ENCODE measurements at places on chromosomes 16 and 17. TPM values are rescaled to one million over a fixed set of nuclear protein-coding genes. Genes with fewer than 3 reads are reported as not detected.

- no peak for DNase-seq
These were observed 10.2 kb downstream of the GP2 start for GRCh38 chr16:20317117-20317516.

Gene SLC16A11
- not detected for total RNA-seq

DNA sequence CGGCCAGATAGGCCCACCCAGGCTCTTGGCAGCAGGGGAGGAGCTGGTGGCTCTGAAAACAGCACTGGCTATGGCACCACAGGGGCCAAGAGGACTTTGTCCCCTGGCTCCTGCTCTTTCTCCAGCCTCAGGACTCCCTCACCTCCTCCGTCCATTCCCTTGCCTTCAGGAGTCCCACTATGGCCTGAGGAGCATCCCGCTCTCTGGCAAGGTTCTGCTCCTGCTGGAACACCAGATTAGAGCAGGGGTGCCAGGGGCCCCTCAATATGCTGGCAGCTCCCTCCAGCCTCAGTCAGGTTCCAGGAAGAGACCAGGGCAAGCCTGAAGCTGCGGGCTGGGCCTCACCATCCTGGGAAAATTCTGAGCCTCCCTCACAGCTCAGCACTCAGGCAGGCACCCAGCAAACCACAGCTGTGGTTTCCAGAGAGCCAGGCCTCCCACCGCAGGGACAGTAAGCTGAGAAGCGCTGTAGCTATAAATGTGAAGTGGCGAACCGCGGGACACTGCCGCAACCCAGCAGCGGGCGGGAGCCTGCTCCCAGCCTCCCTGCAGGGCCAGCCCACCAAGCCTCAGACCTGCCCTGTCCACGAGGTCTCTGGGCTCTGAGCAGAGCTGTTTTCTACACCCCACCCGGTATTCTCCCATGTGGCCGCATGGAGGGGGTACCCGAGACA lies 25.7 kb downstream of the C17orf100 start:
- peak; percentile 58 for DNase-seq

GRCh38 chr16:84459533-84459894 lies 44.9 kb downstream of the MEAK7 start:
- DNase-seq, result no peak

Gene ABCC12
- not detected for total RNA-seq

DNA sequence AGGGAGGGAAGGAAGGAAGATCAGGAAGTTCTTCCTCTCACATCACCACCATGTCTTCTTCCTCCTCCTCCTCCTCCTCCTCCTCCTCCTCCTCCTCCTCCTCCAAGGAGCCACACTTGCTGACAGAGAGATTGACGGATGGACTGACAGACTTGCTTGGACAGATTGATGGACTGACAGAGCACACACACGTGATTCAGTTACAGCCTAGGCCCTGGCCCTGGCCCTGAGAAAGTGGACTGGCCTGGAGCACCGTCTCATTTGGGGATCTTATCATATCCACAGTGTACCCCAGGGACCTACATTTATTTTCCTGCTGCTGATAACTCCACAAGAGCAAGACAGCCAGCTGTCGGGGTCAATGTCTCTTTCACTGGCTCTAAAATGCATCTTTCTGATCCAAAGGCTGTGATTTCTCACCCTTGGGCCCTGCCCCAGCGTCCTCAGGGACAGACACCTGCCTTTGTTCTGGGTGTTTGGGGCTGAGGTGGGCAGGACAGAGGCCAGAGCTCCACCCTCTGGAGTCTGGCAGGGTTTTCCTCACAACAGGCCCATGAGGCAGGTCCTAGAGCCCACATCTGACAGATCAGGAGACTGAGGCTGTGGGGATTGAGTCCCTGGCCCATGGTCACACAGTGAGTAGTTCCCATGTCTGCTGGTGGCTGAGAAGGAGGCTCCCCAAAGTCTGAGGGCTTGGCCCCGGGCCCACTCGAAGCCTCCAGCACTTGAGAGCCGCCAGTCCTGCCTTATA lies 2.3 kb upstream of the P2RX1 start:
- no peak for DNase-seq

DNA sequence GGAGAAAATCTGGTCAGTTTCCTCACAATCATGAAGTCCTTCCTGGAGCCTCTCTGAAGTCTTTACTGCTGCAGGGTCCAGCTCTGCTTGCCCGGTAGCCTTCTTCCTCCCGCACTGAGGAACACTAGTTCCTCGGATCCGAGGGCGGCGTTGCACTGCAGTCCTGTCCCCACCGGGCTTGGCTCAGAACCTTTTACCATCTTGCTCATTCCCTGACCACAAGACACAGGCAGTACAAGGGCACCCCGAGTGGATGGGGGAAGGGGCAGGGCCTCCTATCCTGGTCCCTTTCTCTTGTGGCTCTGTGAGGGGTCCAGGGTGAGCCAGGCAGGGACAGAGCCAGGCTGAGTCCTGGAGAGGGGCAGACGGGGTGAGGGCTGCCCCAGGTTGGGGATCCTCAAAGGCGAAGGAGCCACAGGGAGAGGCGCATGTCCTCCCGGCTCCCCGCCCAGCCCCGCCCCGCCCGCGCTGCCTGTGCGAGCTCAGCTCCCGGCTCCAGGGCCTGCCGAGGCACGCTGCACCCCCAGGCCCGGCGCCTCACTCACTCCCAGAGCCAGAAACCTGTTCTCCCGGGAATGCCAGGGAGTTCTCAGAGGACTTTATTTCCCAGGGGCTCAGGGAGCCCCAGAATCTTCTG lies 1.5 kb downstream of the FOXN1 start:
- no peak for DNase-seq

All from SJSA1 (cell line).